ENCODE measurements at places on chromosomes 6 and 20. TPM values are rescaled to one million over a fixed set of nuclear protein-coding genes. Genes with fewer than 3 reads are reported as not detected.

Gene DDRGK1
- total RNA-seq = 62.9 TPM

Gene PDE10A
- total RNA-seq = 47.0 TPM

Gene PKHD1
- total RNA-seq = 13.3 TPM

Gene ZC2HC1B
- not detected for total RNA-seq

Gene SLC22A1
- 1.2 TPM for total RNA-seq

Gene PCNA
- 52.0 TPM for total RNA-seq

Gene BMP5
- 1.7 TPM for total RNA-seq

Gene IL17A
- total RNA-seq = not detected

Gene GNMT
- 0.73 TPM for total RNA-seq

Gene HLA-G
- not detected for total RNA-seq

Gene KCNK16
- total RNA-seq = not detected

Gene BPIFB2
- not detected for total RNA-seq

Gene TPBG
- 19.8 TPM for total RNA-seq

Gene ZNF831
- 1.4 TPM for total RNA-seq

Gene BTNL2
- total RNA-seq = not detected

Measured in ureter (tissue), 1 donor.